Type B pancreatic cell (in vitro differentiated cells): ENCODE measurements at places on chromosomes 12 and 14. TPM values are rescaled to one million over a fixed set of nuclear protein-coding genes. Genes with fewer than 3 reads are reported as not detected.

FZD10 gene
- 7.5 and 17.7 TPM in 2 replicates for total RNA-seq

DNA sequence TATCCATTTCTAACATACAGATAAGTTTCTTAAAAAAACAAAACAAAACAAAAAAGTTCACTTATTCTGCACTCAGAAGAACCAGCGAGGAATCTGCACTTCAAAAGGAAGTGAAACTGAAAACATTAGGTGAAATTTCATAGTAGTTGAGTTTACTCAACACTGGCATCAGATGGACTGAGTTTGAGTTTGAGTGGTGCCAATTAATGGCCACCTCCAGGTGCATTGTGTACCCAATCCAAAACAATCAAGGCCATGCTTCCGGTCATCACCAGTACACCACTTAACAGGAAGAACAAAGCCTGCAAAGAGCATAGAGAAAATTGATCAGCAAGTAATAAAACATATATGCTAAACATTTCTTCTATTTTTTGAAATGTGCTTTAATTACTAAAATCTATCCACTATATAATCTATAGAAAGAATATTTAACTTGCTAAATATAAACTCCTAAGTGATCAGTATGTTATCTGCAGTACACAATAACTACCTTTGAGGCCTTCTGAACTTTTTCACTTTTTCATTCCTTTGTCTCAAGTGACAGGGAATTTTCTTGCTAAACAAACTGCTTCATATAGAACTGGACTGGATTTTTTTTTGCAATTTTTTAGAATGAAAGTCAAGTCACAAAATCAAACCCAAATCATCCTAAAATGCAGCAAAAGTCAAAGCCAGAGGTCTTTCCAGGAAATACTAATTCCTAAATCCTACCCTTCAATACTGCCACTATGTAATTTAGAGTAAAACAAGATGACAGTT, 11.5 kb downstream of the SLC38A2 start:
- no peaks in the 10 kb centered on the region for H3K27me3 ChIP-seq
- H3K27ac ChIP-seq = no peak overlapping the region
- H3K36me3 ChIP-seq = peaks cover 54% of the 10 kb centered on the region
- DNase-seq = no peak

STAC3 gene
- 1.6 and 4.8 TPM in 2 replicates for total RNA-seq

DNA sequence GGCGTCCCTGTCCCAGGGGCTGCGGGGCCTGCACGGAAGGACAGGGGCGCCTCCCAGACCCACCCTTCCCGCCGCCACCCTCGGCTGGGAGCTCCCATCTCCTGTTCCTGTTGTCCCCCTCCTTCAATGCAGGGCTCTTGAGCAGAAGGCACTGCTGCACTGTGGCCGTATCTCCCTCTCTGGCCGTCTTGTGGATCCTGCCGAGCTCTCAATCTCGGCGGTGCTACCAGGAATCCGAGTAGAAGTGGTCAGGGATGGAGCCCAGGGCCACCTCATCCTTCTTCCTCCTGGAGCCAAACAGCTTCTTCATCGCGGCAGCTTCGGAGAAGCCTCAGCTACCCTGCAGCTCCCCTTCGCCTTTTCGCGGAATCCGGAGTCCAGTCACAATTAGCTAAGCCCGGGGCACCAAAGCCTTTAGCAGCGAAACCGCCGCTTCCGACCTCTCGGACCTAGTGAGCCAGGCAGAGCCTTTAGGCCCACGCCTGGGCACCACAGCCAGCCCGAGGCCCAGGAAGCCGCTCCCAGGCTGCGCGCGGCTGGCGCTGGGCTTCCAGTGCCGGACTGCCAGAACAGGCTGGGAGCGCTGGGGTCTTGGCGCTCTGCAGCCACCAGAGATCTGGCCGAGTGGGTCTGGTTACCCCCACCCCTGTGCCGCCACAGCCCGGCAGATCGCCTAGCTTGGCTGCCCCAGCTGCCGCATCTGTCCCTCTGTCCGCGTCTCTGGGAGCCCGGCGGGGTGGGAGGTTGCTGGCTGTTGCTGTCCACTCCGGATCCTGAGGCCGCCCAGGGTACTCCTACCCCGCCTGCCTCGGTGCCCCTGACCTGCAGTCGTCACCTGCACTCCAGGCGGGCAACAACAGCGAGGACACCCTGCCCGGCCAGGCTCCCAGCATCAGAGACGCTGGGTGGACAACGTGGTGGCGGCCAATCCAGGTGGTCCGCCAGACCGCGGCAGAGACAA, 69.1 kb downstream of the ASCL4 start:
- peaks cover 88% of the 10 kb centered on the region for H3K27me3 ChIP-seq
- DNase-seq = no peak
- H3K4me3 ChIP-seq = peak overlapping the region; percentile 84
- no peaks in the 10 kb centered on the region for H3K36me3 ChIP-seq

DNA sequence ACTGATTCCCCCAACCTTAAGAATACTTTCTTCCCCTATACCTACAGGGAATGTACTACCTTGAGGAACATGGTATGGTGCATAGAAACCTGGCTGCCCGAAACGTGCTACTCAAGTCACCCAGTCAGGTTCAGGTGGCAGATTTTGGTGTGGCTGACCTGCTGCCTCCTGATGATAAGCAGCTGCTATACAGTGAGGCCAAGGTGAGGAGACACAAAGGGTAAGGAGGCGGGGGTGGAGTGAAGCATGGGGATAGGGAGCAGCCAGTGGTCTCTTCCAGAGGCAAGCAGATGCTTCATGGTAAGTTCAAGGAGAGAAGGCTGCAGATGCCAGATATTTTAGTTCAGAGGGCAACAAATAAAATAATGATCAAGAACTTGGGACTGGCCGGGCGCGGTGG, 6.6 kb upstream of the PA2G4 start:
- H3K4me3 ChIP-seq = no peak overlapping the region
- DNase-seq = no peak

GRCh38 chr12:71671816-71672215, 7.7 kb downstream of the THAP2 start:
- H3K27ac ChIP-seq = no peak overlapping the region
- no peaks in the 10 kb centered on the region for H3K27me3 ChIP-seq
- no peak for DNase-seq
- H3K4me1 ChIP-seq = peaks cover 8% of the 10 kb centered on the region
- H3K4me3 ChIP-seq = no peak overlapping the region
- H3K36me3 ChIP-seq = peaks cover 9% of the 10 kb centered on the region

HEATR5A gene
- total RNA-seq = 26.3 and 27.3 TPM in 2 replicates

PAX9 gene
- 5.6 and 6.3 TPM in 2 replicates for total RNA-seq

SLC39A5 gene
- 23.0 and 37.7 TPM in 2 replicates for total RNA-seq

- H3K27ac ChIP-seq = peak overlapping the region; percentile 98
- H3K4me1 ChIP-seq = peaks cover 39% of the 10 kb centered on the region
- DNase-seq = no peak
- peak overlapping the region; percentile 96 for H3K4me3 ChIP-seq
- no peaks in the 10 kb centered on the region for H3K27me3 ChIP-seq
- H3K36me3 ChIP-seq = peaks cover 34% of the 10 kb centered on the region
Measured at GRCh38 chr12:122753319-122753650, 661 bp downstream of the DENR start.

RNASE9 gene
- not detected in 2 replicates for total RNA-seq

PLEKHD1 gene
- 0.12 and 0.48 TPM in 2 replicates for total RNA-seq

DNA sequence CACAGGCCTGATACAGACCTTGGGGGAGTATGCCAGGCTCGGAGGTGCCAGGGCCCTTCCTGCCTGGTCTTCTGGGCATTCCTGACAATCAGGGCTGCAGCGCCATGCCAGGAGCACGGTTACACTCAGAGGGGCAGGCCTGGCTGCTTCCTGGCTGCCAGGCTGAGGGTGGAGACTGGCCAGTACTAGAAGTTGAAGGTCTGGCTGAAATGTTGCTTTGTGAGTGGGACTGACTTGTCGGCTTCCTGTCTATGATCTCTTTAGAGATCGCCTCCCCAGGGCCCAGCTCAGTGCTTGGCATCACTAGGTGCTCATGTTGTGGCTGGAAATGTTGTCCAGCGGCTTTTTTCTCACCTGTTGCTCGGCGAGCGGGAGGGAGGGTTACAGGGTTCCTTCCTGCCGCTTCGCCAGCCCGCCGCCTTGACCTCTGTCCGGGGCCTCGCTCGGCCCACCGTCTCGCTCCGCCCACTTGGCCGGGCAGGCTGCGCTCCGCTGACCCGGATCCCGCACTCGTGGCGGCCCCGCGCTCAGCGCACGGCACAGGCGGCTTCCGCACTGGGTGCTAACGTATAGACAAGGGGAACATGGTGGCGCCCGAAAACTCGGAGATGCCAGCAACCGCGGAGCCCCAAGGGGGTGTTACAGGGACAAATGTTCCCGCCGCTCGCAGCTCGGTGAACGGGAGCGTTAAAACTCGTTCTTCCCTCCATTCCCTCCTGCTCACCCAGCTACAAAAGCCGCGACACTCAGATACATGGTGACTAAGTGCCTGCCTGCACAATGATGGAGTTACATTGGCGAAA, 32.6 kb downstream of the PAPLN start:
- peaks cover 9% of the 10 kb centered on the region for H3K36me3 ChIP-seq
- peak overlapping the region; percentile 84 for H3K4me3 ChIP-seq
- no peak for DNase-seq
- peaks cover 8% of the 10 kb centered on the region for H3K4me1 ChIP-seq
- H3K27ac ChIP-seq = peak overlapping the region; percentile 39

BDKRB1 gene
- 0.62 TPM in 1 of 2 replicates, not detected in the other for total RNA-seq

DNA sequence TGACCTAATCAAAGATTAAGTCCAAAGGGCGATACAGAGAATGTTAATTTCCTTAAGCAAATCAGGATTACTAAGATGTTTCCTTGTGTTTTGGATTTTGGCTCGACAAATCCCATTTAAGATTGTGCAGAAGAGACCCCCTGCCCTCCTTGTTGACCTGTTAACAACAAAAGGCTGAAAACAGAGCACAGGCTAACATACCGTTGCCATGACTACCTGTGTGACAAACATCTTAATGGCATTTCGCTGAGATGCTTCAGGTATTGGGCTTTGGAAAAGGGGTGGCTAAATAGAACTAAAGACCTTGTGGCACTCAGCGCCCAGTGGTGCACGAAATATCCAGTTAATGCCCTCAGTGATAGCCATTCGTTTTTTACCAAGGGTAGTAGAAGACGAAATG, 1532.3 kb upstream of the TMEM132C start:
- no peaks in the 10 kb centered on the region for H3K4me1 ChIP-seq
- no peaks in the 10 kb centered on the region for H3K36me3 ChIP-seq
- peaks cover 44% of the 10 kb centered on the region for H3K27me3 ChIP-seq

GRCh38 chr12:108955225-108955835, 65.5 kb downstream of the SVOP start:
- no peaks in the 10 kb centered on the region for H3K4me1 ChIP-seq
- no peak overlapping the region for H3K27ac ChIP-seq
- no peaks in the 10 kb centered on the region for H3K36me3 ChIP-seq
- DNase-seq = no peak
- peaks cover 9% of the 10 kb centered on the region for H3K27me3 ChIP-seq
- H3K4me3 ChIP-seq = no peak overlapping the region

KRT1 gene
- 269 and 837 TPM in 2 replicates for total RNA-seq

- no peak for DNase-seq
- peaks cover 3% of the 10 kb centered on the region for H3K36me3 ChIP-seq
- H3K27me3 ChIP-seq = no peaks in the 10 kb centered on the region
Measured at GRCh38 chr14:92650581-92651105, 97.8 kb downstream of the LGMN start.

DNA sequence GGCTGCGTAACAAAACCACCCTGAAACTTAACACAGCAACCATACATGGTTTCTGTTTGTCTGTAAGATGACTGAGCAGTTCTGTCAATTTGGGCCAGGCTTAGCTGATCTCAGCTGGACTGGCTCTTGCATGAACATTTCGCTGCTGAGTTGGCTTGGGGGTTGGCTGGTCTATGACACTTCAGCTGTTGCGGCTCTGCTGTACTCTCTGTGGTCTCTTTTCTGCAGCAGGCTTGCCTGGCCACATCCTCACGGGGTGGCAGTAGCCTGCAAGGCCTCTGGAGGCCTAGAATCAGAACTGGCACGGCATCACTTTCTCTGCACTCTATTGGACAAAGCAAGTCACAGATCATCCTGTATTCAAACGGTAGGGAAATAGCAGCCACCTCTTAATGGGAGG, 216.2 kb downstream of the BCL11B start:
- peak overlapping the region; percentile 76 for H3K27ac ChIP-seq
- no peak for DNase-seq
- H3K4me1 ChIP-seq = no peaks in the 10 kb centered on the region
- no peaks in the 10 kb centered on the region for H3K27me3 ChIP-seq
- H3K4me3 ChIP-seq = no peak overlapping the region

DNA sequence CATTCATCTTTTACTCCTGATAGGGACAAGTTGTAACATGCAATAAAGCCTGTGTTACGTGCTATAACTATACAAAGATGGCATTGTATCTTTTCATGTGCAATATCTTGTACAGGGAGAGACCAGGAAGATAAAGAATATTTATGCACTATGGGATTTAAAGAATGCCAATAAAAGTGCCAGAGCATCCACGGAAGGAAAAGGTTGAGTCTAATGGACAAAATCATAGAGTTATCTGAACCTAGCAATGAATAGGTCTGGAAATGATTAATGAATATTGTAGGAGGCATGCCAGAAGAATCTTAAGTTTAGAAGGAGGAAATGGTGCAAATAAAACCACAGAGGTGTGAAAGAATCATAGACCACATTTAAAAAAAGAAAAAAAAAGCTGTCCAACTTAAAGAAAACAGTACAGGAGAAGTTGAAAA, 263.9 kb downstream of the KCNC2 start:
- no peaks in the 10 kb centered on the region for H3K27me3 ChIP-seq
- peaks cover 5% of the 10 kb centered on the region for H3K4me1 ChIP-seq
- DNase-seq = no peak
- no peak overlapping the region for H3K4me3 ChIP-seq

- DNase-seq = no peak
- no peak overlapping the region for H3K27ac ChIP-seq
- H3K27me3 ChIP-seq = peaks cover 13% of the 10 kb centered on the region
- H3K4me3 ChIP-seq = no peak overlapping the region
Measured at GRCh38 chr12:104631867-104632266, 175.1 kb downstream of the CHST11 start.
